BJ (cell line): ENCODE measurements at places on chromosomes 12 and 14.

GRCh38 chr14:55754471-55754870 is 174.5 kb downstream of the KTN1 start:
- no peak for DNase-seq

GRCh38 chr12:66269757-66270383 is 32.4 kb upstream of the HELB start:
- DNase-seq, result no peak

DNA sequence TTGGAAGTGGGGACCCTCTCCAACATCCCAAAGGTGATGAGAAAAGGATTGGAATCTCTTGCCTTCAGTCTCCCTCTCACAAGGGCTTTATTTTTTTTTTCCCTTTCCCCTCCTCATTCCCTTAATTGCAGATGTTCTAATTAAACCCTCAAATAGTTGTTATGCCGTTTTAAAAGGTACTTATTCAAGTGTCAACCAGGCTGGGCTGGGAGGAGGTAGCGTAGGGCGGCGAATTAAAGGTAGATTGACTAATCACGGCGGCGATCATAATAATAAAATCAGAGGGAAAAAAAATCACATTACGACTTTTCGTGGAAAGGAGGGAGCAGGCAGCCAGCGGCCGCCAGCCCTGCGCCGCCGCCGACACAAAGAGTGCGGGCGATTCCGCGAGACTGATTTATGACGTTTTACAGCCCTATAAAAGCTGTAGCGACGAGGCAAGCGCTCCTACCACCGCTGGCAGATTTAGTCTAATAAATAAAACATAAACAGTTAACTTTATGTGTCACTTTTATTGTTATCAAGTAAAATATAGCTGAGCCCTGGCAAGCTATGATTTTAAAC is 1.7 kb upstream of the HOXC4 start:
- no peak for DNase-seq

DNA sequence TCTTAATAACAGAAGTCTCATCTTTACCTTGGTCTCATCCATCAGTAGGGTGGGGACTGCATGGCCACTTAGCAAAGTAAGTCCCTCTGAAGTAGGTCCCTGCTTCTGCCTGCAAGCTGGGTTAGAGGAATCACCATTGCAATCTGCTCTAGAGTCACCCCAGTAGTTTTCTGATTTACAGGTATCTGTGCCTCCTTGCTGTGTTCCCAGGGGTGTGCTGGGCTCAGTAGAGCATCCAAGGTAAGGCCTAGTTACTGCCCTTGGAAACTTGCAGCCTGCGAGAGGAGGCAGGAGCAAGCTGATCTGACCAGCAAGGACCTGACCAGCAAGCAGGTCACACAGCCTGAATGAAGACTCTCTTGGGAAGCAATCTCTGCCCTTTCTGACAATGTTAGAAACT is 160.8 kb upstream of the GSC start:
- no peak for DNase-seq

GRCh38 chr12:105445249-105445648 is 114.8 kb downstream of the C12orf75 start:
- no peak for DNase-seq

DNA sequence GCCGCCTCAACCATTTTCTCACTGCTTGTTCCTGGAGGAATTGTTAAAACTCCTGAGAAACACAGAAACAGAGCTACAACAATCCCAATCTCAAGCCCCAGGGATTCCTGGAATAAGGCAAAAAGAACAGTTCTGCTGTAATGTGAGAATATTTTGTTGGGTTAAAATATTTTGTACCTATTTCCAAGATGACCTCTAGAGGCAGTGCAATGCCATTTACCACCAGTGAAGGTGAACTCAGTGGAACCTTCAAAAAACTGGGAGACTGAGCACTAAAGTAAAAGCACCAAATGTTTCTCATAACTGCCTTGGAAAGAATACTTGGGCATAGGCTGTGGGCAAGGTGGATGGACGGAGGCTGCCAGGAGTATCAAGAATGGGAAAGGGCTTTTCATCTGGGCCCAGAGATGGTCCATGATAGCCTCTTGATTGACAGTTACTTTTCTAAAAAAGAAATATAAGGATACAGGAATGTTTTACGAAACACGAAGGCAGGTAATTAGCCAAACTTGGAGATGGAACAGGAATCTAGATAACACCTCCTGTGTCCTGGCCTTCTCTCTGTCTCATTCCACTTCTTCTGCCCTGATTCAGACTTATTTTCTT is 334.0 kb upstream of the FLRT2 start:
- no peak for DNase-seq

- no peak for DNase-seq
Observed at GRCh38 chr12:8154526-8154925, 2.3 kb upstream of the ZNF705A start.

DNA sequence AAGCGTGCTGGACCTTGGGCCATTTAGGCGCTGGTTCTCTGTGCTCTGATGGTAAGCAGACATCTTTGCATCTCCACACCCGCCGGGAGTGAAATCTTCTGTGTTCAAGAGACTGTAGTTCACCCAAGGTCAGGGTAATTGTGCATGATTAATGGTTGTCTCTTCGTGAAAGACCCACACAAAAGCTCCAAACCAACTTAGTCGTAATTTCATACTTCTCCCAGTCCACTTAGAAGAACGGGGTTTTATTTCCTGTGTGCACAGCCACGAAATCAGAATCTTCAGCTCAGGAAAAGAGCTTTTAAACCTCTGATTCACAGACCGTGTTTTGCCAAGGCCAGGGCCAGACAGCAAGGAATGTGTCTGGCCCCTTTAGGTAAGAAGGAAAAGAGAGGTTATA is 640.9 kb downstream of the MED13L start:
- no peak for DNase-seq

GRCh38 chr12:99618657-99619056 is 28.9 kb upstream of the GARIN6 start:
- DNase-seq, result no peak

- no peak for DNase-seq
Observed at GRCh38 chr12:19186722-19187661, 57.5 kb downstream of the PLEKHA5 start.
